Endothelial cell of umbilical vein (primary cell): ENCODE measurements at places on chromosomes 6 and 20.
A peak's percentile ranks its signal among the peaks of the same experiment; 100 is the strongest.

GRCh38 chr20:61664556-61665320 is 400.9 kb downstream of the TAF4 start:
- no peak for DNase-seq

DNA sequence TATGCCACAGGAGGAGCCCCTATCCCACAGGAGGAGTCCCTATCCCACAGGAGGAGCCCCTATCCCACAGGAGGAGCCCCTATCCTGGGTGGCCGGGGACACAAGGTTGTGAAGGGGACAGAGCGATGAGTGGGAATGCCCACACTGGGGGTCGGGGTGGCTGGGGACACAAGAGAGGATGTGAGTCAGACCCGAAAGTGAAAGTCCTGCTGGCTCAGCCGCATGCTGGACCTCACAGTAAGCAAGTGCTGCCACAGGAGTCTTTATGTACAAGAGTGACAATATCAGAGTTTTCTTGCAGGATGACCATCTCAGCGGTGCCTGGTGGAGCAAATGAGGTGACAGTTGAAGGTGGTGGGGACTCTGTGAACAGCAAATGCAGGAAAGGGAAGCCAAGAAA is 93.7 kb downstream of the PSMB1 start:
- DNase-seq, result peak; percentile 30

GRCh38 chr6:130964808-130965604 is 98.0 kb downstream of the EPB41L2 start:
- DNase-seq, result no peak

DNA sequence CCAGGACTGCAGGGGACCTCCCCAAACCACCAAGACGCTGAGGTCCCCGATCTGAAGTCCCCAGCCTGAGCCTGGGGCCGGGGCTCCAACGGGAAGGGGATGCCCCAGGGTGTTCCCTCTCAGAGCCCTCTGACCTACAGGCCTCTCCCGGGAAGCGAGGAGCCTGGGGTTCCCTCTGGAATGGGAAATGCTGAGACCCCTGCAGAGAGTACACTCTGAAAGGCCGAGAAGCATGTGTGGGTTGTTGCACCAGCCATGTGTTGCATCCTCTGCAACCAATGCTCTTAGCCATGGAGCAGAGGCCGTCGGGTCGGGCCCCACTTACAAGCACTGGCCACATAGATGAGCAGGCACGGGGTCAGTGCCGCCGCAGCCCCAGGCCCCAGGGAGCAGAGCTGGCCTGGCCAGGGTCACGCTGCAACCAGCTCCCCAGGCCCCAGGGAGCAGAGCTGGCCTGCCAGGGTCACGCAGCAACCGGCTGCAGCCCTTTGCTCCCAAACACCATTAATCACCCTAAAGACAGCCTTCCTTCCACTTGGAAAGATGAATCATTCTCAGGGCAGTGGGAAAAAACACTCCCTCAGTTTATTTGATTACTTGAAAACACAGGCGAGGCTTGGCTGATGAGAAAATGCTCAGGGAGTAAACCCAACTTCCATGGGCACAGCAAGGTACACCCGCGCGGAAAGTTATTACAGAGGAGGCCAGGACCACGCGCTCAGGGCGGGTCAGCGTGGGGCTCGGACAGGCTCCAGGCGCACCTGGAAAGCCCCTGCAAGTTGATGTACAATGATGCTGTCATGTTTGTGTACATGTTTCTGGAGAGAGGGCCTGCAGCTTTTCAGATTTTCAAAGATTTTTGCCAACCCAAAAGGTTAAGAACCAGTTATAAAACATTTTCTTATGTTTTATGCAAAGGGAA is 78.0 kb upstream of the AFDN start:
- DNase-seq, result no peak

GRCh38 chr6:104522533-104522932 is 337.2 kb downstream of the HACE1 start:
- DNase-seq, result peak; percentile 67

- DNase-seq, result peak; percentile 46
Observed at GRCh38 chr20:58481481-58482021, 33.6 kb downstream of the APCDD1L start.
